Right ventricle myocardium inferior (tissue), 1 donor: ENCODE measurements at places on chromosomes 16 and 17. TPM values are rescaled to one million over a fixed set of nuclear protein-coding genes. Genes with fewer than 3 reads are reported as not detected.

Gene FBXL16
- total RNA-seq = not detected

- DNase-seq = no peak
These were observed 1.2 kb downstream of the OR1F1 start for GRCh38 chr16:3188925-3189825.

GRCh38 chr16:77581706-77582105, 140.6 kb upstream of the NUDT7 start:
- DNase-seq = no peak

Gene AGRP
- not detected for total RNA-seq

DNA sequence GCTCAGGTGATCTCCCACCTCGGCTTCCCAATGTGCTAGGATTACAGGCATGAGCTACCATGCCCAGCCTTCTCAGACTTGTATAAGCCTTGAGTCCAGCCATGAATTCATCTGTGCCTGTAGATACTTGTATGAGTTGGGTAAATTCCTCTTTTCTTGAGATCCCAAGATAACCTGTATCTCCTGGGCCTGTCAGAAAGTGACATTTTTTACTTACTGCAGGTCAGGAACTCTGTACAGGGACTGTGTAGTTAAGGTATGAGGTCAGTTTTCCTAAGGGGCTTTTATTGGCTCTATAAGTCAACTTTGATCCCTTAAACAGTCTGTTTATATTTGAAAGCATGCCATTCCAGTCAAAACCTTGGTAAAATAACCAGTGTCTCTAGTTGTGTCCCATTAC, 106.3 kb upstream of the HAS3 start:
- no peak for DNase-seq

GRCh38 chr16:26505496-26505895, 561.2 kb upstream of the C16orf82 start:
- no peak for DNase-seq

- no peak for DNase-seq
These were observed 849.1 kb upstream of the RBFOX1 start for GRCh38 chr16:6483469-6484033.

Gene C1QTNF1
- 240 TPM for total RNA-seq

GRCh38 chr16:15509593-15510535, 75.5 kb downstream of the BMERB1 start:
- DNase-seq = no peak

Gene FBXO39
- total RNA-seq = not detected
